ENCODE measurements at places on chromosomes 11 and 22. TPM values are rescaled to one million over a fixed set of nuclear protein-coding genes. Genes with fewer than 3 reads are reported as not detected.

INS gene
- not detected for total RNA-seq

GNAZ gene
- total RNA-seq, result 79.5 TPM

DNA sequence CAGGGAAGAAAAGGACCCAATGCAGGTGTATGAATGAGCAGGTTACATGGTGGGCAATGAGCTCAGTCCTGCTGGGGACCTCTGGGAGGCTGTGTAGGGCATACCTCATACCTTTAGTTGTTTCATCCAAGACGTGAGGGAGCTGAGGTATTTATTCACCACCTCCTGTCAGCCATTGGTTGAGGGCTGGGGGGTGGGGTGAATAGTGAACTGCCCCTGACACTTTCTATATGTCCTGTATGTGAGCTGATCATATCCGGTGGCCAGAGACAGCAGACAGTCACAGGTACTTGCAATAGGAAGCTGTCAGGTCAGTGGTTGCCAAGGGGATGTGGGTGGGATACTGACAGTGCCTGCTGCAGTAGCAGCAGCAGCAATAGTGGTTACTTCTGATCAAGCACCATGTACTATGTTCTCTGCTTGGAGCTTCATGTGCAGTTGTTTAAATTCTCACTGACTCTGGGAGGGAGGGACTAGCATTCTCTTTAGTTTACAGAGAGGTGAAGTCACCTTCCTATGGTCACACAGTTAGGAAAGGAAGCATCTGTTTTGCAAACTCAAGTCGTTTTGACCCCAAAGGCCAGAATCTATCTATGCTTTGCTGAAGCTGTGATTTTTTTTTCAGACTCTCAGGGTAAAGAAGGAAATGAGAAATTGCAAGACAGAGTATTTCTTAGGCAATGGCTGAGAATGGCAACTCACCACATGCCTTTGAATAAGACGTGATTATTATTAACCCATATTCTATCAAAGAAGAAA is 54.0 kb downstream of the MIAT start:
- no peak overlapping the region for H3K27ac ChIP-seq
- no peaks in the 10 kb centered on the region for H3K4me1 ChIP-seq
- no peaks in the 10 kb centered on the region for H3K36me3 ChIP-seq
- DNase-seq, result no peak

DNA sequence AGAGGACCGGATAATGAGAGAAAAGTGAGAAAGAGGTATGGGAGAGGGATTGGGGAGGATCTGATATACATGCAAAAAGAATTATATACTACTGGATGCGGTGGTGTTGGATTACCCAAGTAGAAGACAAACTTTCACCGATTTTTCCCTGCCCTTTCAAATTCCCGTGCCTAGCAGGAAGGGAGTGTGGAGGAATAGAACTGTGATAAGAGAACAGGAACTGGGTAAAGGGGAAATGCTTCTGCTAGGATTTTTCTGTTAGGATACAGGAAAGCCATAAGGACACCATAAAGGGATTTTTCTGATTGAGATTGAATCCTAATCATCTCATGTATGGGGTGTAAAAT is 480 bp upstream of the MTMR2 start:
- DNase-seq, result no peak
- no peaks in the 10 kb centered on the region for H3K36me3 ChIP-seq
- H3K27ac ChIP-seq, result peak overlapping the region; percentile 97
- peak overlapping the region; percentile 97 for H3K4me3 ChIP-seq

- H3K27ac ChIP-seq, result no peak overlapping the region
- no peak for DNase-seq
- H3K4me1 ChIP-seq, result no peaks in the 10 kb centered on the region
- peaks cover 59% of the 10 kb centered on the region for H3K36me3 ChIP-seq
- H3K27me3 ChIP-seq, result no peaks in the 10 kb centered on the region
Measured at GRCh38 chr11:68430384-68430783, 30.2 kb upstream of the PPP6R3 start.

- H3K4me3 ChIP-seq, result no peak overlapping the region
- H3K36me3 ChIP-seq, result no peaks in the 10 kb centered on the region
- peak; percentile 90 for DNase-seq
- no peak overlapping the region for H3K27ac ChIP-seq
- H3K27me3 ChIP-seq, result no peaks in the 10 kb centered on the region
Measured at GRCh38 chr11:44246726-44247125, 63.2 kb downstream of the ALX4 start.

DNA sequence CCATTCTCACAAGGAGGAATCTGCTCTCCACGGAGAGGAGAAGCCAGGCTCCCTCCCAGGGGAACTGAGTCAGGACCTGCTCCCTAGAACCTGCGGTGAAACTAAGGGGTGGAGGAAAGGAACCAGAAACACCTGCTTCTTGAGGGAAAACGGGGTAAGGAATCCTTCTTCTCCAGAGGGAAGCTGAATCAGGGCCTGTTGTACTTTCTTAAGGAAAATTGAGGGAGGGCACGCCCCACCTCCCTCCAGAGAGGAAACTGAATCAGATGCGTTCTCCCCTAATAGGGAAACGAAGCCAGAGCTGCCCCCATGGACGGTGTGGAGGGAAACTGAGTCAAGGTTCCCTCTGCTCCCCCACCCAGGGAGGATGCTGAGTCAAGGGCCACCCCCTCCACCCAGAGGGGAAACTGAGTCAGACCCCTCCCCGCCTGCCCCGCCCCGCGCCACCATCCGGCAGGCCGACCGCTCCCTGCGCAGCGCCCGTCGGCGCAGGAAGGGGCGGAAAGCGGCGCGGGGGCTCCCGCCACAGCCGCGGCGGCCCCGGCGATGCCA is 393 bp downstream of the RELA start:
- DNase-seq, result no peak
- H3K27me3 ChIP-seq, result no peaks in the 10 kb centered on the region

- peaks cover 15% of the 10 kb centered on the region for H3K4me1 ChIP-seq
- no peaks in the 10 kb centered on the region for H3K36me3 ChIP-seq
- H3K27me3 ChIP-seq, result no peaks in the 10 kb centered on the region
- H3K4me3 ChIP-seq, result no peak overlapping the region
Measured at GRCh38 chr11:128632141-128632791, 44.9 kb upstream of the ETS1 start.

GRCh38 chr11:11416502-11416901 is 63.5 kb upstream of the CSNK2A3 start:
- peaks cover 29% of the 10 kb centered on the region for H3K4me1 ChIP-seq
- no peak overlapping the region for H3K4me3 ChIP-seq
- no peak overlapping the region for H3K27ac ChIP-seq

GRCh38 chr11:28243581-28243980 is 135.4 kb downstream of the METTL15 start:
- H3K4me3 ChIP-seq, result no peak overlapping the region
- peaks cover 6% of the 10 kb centered on the region for H3K4me1 ChIP-seq
- H3K36me3 ChIP-seq, result no peaks in the 10 kb centered on the region
- no peak overlapping the region for H3K27ac ChIP-seq

GRCh38 chr11:107157146-107157808 is 139.0 kb upstream of the GUCY1A2 start:
- H3K27ac ChIP-seq, result no peak overlapping the region
- H3K4me1 ChIP-seq, result no peaks in the 10 kb centered on the region
- no peaks in the 10 kb centered on the region for H3K36me3 ChIP-seq
- no peaks in the 10 kb centered on the region for H3K27me3 ChIP-seq
- DNase-seq, result no peak

DNA sequence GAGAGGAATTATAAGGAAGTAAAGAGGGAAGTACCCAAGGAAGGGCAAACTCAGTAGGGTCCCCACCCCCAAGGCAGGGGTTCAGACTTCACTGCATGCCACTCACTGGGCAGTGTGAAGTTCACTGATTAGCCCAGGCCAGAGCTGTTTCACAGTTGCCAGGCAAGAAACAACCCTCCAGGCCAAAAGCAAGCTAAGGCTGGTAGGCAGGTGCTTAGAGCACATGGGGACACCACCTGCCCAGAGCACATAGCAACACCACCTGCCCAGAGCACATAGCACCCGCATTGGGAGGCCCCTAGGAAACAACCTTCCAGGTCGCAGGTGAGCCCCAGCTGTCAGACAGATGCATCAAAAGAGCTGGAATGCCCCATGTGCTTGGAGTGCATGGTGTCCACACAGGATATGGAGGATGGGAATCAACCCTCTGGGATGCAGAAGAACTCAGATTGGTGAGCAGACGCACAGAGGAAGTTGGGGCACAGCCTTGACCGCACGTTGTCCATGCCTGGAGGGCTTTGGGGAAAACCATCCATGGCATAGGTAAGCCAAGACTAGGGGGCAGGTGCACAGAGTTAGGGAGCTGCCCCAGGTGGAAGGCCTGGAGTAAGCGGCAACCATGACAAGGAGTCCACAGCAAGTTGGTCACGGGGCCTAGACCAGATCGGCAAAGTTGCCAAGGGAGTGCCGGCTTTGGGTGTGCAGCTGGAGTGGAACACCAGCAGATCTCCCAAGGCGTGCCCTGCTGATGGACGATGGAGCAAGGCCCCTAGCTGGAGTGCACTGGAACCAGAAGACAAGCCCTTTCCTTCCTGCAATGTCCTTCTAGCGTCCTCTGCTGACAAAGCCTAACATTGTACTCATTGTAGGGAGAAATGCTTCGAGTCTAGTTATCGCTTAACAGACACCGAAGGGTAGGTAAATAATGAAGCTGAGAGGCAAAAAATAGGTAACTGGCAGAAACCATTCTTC is 7.8 kb upstream of the TMEM216 start:
- H3K4me3 ChIP-seq, result no peak overlapping the region
- DNase-seq, result no peak
- no peaks in the 10 kb centered on the region for H3K27me3 ChIP-seq
- peaks cover 7% of the 10 kb centered on the region for H3K4me1 ChIP-seq

- H3K36me3 ChIP-seq, result peaks cover 62% of the 10 kb centered on the region
- H3K4me1 ChIP-seq, result peaks cover 17% of the 10 kb centered on the region
- no peak for DNase-seq
- H3K27ac ChIP-seq, result no peak overlapping the region
- H3K4me3 ChIP-seq, result no peak overlapping the region
Measured at GRCh38 chr22:27993201-27993635, 74.2 kb upstream of the PITPNB start.

DNA sequence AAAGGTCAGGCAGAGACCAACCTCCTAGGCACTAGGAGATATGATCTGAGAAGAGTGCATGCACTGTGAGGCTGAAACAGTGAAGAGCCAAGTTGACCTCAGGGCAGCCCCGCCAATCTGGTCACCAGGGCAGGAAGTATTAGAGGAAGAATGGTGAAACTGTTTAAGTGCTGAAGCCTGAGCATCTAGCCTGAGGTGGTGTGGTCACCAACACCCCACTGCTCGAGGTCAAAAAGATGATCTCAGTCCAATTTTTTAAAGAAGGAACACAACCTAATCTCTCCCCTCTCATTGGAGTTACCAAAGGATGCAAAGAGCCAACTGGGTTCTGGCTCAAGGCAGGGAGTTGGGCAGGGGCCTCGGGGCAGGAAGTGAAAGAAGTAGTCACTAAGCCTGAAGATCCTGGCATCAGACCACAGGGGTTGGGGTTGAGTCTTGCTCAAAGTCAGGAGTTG is 4.0 kb downstream of the APBB1 start:
- DNase-seq, result no peak
- peaks cover 7% of the 10 kb centered on the region for H3K36me3 ChIP-seq
- no peak overlapping the region for H3K4me3 ChIP-seq
- no peaks in the 10 kb centered on the region for H3K27me3 ChIP-seq
- no peak overlapping the region for H3K27ac ChIP-seq

GRCh38 chr11:124113890-124114289 is 1.4 kb upstream of the VWA5A start:
- no peak overlapping the region for H3K27ac ChIP-seq
- no peaks in the 10 kb centered on the region for H3K27me3 ChIP-seq
- peaks cover 19% of the 10 kb centered on the region for H3K4me1 ChIP-seq
- H3K4me3 ChIP-seq, result no peak overlapping the region

DNA sequence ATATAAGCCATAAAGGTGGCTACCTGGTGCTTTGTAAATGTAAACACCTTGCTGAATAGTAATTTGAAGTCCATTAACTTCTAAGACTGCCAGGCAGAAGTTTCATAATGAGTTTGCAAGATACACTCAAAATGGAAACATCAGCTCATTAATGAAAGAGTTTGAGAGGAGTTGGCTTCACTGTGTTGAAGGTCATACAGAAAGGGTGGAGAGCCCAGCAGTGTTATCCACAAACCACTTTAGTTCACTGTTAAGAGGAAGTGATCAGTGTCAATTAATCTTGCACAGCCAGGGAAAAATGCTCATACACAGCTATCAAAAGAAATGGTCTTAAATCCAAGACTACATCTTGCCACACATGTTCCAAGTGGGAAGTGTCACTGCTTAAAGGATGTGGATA is 689.4 kb downstream of the JRKL start:
- no peaks in the 10 kb centered on the region for H3K27me3 ChIP-seq
- no peaks in the 10 kb centered on the region for H3K4me1 ChIP-seq
- no peak overlapping the region for H3K27ac ChIP-seq
- DNase-seq, result no peak
- H3K4me3 ChIP-seq, result no peak overlapping the region

- peak overlapping the region; percentile 2 for H3K27ac ChIP-seq
- no peaks in the 10 kb centered on the region for H3K27me3 ChIP-seq
- no peak overlapping the region for H3K4me3 ChIP-seq
Measured at GRCh38 chr11:114273890-114274635, 22.1 kb upstream of the NNMT start.

DNA sequence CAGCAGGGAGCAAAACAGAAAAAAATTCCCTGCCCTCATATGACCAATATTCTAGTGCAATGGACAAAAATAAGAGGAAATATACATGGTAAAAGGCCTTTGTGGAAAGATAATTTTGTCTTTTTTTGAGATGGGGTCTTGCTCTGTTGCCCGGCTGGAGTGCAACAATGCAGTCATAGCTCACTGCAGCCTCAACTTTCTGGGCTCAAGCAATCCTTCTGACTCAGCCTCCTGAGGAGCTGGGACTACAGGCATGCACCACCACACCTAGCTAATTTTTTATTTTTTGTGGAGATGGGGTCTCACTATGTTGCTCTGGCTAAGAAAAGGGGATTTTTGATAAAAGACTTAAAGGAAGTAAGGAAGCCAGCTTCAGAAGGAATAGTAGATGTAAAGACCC is 25.7 kb upstream of the DDX10 start:
- no peak overlapping the region for H3K4me3 ChIP-seq
- H3K27me3 ChIP-seq, result no peaks in the 10 kb centered on the region
- H3K4me1 ChIP-seq, result no peaks in the 10 kb centered on the region
- H3K36me3 ChIP-seq, result no peaks in the 10 kb centered on the region

- no peak overlapping the region for H3K4me3 ChIP-seq
- H3K27ac ChIP-seq, result no peak overlapping the region
- H3K27me3 ChIP-seq, result no peaks in the 10 kb centered on the region
- no peaks in the 10 kb centered on the region for H3K4me1 ChIP-seq
Measured at GRCh38 chr11:123570939-123571580, 83.4 kb downstream of the SCN3B start.

DNA sequence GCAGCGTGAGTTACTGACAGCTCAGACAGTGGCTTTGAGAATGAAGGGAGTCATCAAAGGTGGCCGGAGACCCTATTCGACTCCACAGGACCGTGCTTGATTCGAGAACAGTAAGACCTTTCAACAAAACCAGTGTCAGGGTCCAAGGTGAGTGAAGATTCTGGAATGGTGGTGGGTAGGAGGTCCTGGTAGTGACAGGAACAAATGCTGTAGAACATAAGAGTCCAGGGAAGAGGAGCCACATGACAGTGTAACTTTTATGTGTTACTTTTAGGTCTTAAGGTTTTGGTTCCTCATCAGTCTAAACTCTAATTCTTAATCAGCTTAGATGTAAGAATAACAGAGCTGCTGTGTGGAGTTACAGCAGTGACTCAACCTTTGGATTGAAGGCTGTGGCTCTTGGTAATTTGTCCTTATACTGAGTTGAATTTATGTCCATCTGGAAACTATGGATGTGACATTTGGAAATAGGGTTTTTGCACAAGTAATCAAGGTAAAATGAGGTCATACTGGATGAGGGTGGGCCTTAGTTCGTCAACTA is 1.8 kb downstream of the TBC1D22A start:
- no peaks in the 10 kb centered on the region for H3K36me3 ChIP-seq
- peak overlapping the region; percentile 54 for H3K27ac ChIP-seq
- no peak overlapping the region for H3K4me3 ChIP-seq
- H3K4me1 ChIP-seq, result peaks cover 62% of the 10 kb centered on the region
